ENCODE measurements at places on chromosomes 16 and 17.

DNA sequence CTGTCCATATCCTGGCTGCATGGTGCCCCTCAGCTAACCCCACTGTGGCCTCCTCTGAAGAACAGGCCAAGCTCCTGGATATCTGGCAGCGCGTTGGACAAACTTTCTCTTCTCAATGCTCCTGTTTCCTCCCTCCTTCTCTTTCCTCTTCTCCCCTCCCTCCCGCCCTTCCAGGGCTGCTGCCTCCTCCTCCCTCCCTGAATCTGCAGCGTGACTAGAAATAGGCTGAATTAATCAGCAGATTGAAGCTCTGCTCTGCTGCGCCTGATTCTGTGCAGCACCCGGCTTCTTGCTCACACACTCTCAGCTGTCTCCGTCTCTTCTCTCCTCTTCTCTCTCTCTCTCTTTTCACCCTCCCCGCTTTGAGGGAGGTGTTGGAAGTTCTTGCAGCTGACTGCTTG, 19.8 kb downstream of the TMEM94 start:
- no peak overlapping the region for H3K27ac ChIP-seq
- H3K27me3 ChIP-seq: no peaks in the 10 kb centered on the region
- peaks cover 14% of the 10 kb centered on the region for H3K36me3 ChIP-seq

- H3K27ac ChIP-seq: no peak overlapping the region
- H3K27me3 ChIP-seq: no peaks in the 10 kb centered on the region
- no peaks in the 10 kb centered on the region for H3K4me1 ChIP-seq
- H3K4me3 ChIP-seq: no peak overlapping the region
Measured at GRCh38 chr17:19470530-19471261, 59.7 kb downstream of the RNF112 start.

DNA sequence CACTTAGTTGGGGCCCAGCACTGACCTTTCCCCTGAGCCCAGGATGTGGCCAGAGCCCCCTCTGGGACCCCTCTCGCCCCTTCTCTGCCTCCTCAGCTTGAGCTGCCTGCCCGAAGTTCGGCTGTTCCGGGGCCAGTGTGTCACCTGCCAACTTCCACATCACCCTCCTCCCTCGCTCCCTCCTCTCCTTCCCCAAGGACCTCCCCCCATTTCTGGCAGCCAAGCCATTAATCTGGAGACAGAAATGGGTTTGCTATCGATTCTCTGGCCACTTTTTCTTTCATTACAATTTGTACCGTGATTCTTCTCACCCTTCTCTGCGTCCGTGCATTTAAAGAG, 8.8 kb upstream of the ADAM11 start:
- no peak overlapping the region for H3K27ac ChIP-seq
- H3K36me3 ChIP-seq: peaks cover 19% of the 10 kb centered on the region
- DNase-seq: no peak
- H3K4me3 ChIP-seq: no peak overlapping the region
- H3K4me1 ChIP-seq: no peaks in the 10 kb centered on the region

- no peak overlapping the region for H3K4me3 ChIP-seq
- no peak overlapping the region for H3K27ac ChIP-seq
- peaks cover 13% of the 10 kb centered on the region for H3K4me1 ChIP-seq
- no peaks in the 10 kb centered on the region for H3K36me3 ChIP-seq
- peaks cover 13% of the 10 kb centered on the region for H3K27me3 ChIP-seq
Measured at GRCh38 chr16:4958510-4959438, 644 bp downstream of the SEC14L5 start.

- no peaks in the 10 kb centered on the region for H3K27me3 ChIP-seq
- peak overlapping the region; percentile 49 for H3K4me3 ChIP-seq
- H3K27ac ChIP-seq: no peak overlapping the region
- peaks cover 41% of the 10 kb centered on the region for H3K36me3 ChIP-seq
Measured at GRCh38 chr16:9091867-9092281, 430 bp downstream of the HAPSTR1 start.

DNA sequence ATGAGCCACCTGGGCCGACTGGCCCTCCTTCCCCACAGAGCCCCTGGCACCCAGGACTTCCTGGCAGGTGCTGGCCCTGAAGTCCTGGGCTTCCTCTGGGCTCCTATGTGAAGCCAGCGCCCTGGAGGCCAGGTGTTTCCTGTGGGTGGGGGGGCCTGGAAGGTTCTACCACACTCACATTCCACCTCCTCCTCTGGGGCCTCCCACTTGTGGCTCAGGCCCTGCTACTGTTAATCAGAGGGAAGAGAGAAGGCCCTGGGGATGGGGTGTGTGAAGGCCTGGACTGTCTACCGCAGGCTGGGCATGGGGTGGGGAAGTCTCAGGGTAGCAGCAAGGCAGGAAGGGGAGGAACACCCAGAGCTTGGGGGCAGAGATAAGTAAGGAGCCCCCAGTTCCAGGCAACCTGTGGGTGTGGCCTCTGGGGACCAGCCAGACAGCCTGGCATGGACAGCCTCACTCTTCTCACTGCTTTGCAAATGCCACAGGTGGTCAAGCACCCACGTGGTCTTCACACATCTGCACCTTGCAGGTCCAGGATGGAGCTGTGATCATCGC, 111.9 kb upstream of the TNRC6C start:
- no peak for DNase-seq
- H3K4me1 ChIP-seq: peaks cover 35% of the 10 kb centered on the region
- H3K27me3 ChIP-seq: no peaks in the 10 kb centered on the region

GRCh38 chr17:7857713-7858521, at the start of gene CYB5D1:
Gene CYB5D1, plus strand, starts transcription at chr17:7858003. Its CDS starts 132 bp downstream, at chr17:7858135.
- no peak within 1 kb of the TSS for H3K27ac ChIP-seq
- peak; percentile 88 for DNase-seq
- H3K4me1 ChIP-seq: peaks cover 22% of the 10 kb centered on the region

GRCh38 chr16:70158261-70158939, 15.2 kb upstream of the CLEC18C start:
- no peaks in the 10 kb centered on the region for H3K27me3 ChIP-seq
- H3K4me3 ChIP-seq: no peak overlapping the region
- H3K27ac ChIP-seq: no peak overlapping the region
- DNase-seq: no peak
- H3K4me1 ChIP-seq: no peaks in the 10 kb centered on the region

GRCh38 chr16:56965149-56966092, 3.7 kb downstream of the CETP start:
- H3K4me1 ChIP-seq: peaks cover 18% of the 10 kb centered on the region
- no peaks in the 10 kb centered on the region for H3K27me3 ChIP-seq
- H3K27ac ChIP-seq: peak overlapping the region; percentile 34
- no peaks in the 10 kb centered on the region for H3K36me3 ChIP-seq
- H3K4me3 ChIP-seq: no peak overlapping the region

DNA sequence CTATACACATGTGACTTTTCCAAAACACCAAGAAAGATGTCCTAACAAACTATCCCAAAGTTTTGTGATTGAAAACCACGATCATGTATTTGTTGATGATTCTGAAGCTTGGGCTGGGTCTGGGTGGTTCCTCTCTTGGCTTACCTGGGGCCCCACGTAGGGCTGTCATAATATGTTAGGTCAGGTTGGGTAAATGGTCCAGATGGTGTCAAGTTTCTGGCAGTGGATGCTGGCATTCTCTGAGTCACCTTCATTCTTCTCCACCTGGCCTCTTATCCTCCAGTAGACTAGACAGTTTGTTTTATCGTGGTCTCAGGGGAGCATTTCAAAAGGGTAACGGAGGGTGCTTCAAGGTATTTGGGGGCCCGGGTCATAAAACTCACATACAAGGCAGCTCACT, 39.4 kb downstream of the SYCE1L start:
- DNase-seq: no peak
- H3K27me3 ChIP-seq: peaks cover 8% of the 10 kb centered on the region

Data from activated T-helper 2 cell treated with anti-CD3 and anti-CD28 coated beads, Interferon-gamma antibody, Interleukin-2, Interleukin-4, amounts not matched to agents 10 μg/mL and 5 μg/mL and 100 μg/mL, durations not matched to agents 14 hours and 24 hours and 36 hours (primary cell).